IPS-NIHi11 (cell line): ENCODE measurements at places on chromosomes 1 and 21.

DNA sequence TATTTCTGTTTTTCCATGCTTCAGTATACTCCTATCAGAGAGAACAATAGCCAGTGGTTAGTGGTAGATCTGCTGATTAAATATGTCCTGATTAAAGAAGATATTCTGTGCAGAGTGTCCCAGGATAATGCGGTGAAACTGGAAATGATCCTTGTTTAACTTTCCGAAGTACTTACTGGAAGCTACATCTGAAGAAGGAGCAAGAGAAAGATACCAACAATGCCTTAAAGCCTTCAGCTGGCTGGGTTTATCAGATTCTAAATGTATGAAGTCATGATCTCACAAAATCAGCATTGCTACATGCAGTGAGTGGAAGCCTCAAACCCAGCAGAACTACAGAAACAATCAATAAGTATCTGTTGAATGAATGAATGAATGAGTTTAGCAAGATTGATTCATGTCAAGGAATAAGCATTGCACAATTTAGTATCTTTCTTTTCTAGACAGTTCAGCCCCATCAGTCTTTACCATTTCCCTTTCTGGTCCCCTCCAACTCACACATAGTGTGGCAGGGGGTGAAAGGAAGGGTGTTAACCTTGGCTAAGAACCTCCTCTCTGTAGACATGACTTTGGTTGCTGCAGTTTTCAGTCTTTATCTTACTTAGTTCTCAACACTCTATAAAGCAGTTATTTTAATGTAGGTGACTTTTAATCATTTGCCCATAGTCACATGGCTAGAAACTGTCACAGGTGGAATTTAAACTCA lies 24.7 kb upstream of the DNASE2B start:
- no peak for DNase-seq

DNA sequence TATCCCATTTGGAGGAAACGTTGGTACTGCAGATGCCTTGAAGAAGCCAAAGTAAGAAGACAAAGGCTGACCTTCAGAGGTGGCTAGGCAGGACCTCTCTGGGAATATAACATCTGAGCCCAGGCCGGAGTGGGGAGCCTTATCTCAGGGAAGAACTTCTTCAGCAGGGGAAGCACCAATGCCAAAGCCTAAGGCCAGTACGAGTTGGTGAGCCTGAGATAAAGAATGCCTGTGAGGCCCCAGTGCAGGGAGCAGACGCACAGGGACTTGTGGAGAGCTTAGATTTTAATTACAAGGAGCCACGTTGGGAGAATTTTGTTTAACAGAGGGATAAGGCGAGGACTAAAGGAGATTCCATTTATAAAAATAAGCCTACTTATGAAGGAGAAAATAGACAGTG lies 468.8 kb upstream of the RUNX1 start:
- DNase-seq, result no peak

GRCh38 chr1:19372602-19373001 lies 60.5 kb downstream of the SLC66A1 start:
- DNase-seq, result no peak

DNA sequence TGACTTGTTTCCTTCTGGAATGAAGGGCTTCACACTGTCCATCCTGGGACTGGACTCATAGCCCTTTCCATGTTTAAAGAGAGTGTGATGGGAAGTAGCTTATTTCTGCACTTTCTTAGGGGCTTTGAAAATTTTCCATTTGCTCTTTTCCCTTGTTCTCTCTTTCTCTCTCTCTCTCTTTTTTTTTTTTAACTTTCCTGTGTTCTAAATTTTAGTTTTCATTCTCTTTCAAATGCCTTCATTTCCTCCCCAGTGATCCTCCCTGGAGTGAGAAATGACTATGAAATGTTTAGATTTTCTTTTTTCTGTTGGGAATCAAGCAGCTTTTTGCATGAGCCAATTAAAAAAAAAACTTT lies 2.1 kb downstream of the AK4 start:
- no peak for DNase-seq

DNA sequence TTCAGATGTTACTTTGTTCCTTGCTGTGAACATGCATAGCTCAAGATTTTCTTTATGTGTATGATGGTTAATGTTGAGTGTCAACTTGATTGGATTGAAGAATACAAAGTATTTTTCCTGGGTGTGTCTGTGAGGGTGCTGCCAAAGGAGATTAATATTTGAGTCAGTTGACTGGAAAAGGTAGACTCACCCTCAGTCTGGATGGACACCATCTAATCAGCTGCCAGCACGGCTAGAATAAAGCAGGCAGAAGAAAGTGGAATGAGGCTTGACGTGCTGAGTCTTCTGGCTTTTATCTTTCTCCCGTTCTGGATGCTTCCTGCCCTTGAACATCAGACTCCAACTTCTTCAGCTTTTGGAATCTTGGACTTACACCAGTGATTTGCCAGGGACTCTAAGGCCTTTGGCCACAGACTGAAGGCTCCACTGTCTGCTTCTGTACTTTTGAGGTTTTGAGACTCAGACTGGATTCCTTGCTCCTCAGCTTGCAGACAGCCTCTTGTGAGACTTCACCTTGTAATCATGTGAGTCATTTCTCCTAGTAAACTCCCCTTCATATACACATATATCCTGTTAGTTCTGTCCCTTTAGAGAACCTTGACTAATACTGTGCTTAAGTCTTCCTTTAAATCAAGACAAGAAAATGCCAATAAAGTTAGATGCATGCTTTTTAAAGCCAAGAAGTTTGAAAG lies 626.6 kb downstream of the KCNT2 start:
- DNase-seq, result no peak

DNA sequence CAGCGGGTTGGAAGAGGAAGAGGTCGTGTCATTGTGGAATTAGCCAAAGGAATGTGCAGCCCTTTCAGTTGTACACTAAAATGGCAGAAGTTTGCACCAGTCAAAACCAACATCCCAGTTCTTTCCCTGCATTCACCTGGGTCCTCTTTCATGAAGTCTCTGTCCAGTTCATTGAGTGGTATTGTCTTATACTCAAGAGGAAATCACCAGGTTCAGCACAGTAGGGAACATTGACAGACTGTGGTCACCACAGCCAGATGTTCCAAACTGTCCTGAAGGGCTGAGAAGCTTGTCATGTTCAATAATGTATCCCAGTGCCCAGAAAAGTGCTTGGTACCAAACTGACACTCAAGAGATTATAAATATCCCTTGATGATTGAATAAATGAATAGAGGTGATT lies 131.6 kb downstream of the GLUL start:
- no peak for DNase-seq

DNA sequence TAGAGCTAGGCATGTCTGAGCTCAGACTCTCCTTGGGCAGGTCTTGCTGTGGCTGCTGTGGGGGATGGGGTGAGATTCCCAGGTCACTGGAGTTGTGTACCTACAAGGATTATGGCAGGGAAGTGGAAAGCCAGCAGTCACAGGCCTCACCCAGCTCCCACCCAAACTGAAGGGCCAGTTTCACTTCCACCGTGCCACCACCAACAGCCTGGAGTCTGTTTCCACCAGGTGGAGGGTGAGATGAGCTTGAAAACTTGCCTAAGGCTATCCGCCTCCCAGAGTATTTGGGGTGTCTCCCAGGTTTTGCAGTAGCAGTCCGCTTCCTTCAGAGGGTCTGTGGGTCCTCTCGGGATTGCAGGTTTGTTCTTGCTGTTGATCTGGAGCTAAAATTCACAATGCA lies 327.7 kb downstream of the PTPRC start:
- no peak for DNase-seq

GRCh38 chr1:2097386-2098300 lies 47.4 kb downstream of the PRKCZ start:
- DNase-seq, result no peak

DNA sequence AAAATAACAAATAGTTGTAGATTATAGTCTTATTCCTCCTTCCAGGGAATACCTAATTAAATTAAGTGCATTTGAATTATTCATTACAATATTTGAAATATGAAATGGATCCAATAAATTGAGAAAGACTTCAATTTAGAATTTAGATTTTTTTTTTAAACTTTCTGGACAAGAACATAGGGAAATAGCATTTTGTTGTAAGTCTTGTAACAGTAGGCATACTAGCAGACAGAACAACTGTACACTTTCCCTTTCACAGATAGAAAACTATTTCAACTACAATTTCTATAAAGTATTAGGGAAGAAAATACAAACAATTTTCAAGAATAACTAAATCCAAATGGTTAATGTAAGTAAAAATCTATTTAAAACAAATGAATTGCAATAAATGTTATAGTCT lies 577.5 kb downstream of the USP25 start:
- DNase-seq, result no peak

- DNase-seq, result peak; percentile 72
Observed at GRCh38 chr1:34928699-34929496, 552 bp downstream of the DLGAP3 start.

DNA sequence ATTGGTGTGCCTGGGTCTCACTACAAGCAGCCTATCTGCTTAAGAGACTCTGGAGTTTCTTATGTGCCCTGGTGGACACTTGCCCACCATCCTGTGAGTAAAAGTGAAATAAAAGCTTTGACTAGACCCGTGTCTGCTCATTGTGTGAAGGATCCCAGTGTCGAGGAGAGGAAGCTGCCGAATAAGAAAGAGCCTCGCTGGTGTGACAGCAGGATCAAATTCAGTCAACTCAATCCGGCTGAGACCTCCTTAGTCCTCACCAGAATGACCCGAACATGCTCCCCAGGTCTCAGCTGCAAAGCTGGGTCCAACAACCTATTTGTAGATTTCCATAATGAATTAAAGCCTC lies 14.8 kb downstream of the CD2 start:
- DNase-seq, result no peak

GRCh38 chr1:39720094-39720999 lies 18.3 kb upstream of the PPIE start:
- DNase-seq, result peak; percentile 35

- no peak for DNase-seq
Observed at GRCh38 chr1:116916002-116916401, 6.3 kb downstream of the PTGFRN start.

DNA sequence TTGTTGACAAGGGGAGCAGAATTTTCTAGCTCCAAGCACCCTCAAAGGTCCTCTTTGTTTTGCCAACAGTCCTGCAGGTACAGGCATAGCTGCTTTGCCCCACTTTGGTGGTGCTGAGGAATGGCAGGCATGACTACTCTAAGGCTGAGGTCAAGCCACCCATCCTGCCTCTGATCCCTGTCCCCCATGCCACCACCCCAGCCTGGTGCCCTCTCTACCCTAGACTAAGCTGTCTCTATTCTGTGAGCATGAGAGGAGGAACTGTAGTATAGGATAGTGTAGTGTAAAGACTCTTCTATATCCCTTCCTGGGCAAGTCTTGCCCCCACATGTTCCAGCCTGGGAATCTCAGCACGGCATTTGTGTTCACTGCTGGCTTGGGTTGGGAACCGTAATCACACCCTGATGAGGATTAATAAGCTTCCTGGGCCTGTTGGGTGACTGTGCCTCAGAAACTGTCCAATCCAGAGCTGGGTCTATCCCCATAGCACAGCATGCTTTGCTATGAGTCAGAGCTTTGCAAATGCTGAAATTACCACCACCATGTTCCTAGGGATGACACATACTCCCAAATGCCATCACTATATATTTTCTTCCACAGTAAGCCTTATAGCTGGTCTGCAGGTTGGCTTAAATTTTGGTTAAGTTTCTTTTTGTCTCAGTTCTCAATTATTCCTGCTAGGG lies 105.7 kb upstream of the PPP2R5A start:
- no peak for DNase-seq

GRCh38 chr1:1040004-1040991 lies 20.4 kb downstream of the AGRN start:
- peak; percentile 98 for DNase-seq

DNA sequence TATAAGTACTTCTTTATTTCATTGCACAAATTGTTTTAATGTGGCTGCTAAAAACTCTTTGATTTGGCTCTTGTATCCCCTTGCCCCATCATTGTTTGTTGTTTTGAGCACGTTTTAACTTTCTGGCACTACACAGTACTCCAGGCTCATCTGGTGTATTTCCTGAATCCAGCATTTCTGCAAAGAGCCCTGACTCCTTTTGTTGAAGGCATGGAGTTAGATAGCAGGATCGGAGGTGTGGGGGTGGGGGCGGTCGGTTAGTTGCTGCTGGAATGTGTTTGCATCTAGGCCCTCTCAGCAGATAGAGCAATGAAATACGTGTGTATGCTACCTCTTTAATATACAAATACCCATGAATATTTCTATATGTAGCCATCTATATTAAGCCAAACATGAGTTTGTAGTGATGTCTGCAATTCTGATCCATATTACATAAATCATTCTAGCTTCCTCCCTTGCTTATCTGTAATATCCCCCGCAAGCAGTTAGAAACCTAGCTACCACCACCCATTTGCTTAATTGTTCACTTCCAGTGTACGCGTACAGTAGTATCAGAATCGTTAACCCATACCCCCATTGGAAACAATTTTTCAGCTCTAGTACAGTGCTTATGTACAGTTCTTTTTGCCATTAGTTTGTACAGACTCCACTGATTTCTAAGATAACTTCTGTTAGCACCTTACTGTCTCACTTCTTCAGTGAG lies 106.0 kb downstream of the NOS1AP start:
- peak; percentile 48 for DNase-seq

GRCh38 chr1:33846861-33847260 lies 17.0 kb upstream of the HMGB4 start:
- no peak for DNase-seq

- no peak for DNase-seq
Observed at GRCh38 chr1:225844236-225845061, 34.5 kb downstream of the EPHX1 start.

DNA sequence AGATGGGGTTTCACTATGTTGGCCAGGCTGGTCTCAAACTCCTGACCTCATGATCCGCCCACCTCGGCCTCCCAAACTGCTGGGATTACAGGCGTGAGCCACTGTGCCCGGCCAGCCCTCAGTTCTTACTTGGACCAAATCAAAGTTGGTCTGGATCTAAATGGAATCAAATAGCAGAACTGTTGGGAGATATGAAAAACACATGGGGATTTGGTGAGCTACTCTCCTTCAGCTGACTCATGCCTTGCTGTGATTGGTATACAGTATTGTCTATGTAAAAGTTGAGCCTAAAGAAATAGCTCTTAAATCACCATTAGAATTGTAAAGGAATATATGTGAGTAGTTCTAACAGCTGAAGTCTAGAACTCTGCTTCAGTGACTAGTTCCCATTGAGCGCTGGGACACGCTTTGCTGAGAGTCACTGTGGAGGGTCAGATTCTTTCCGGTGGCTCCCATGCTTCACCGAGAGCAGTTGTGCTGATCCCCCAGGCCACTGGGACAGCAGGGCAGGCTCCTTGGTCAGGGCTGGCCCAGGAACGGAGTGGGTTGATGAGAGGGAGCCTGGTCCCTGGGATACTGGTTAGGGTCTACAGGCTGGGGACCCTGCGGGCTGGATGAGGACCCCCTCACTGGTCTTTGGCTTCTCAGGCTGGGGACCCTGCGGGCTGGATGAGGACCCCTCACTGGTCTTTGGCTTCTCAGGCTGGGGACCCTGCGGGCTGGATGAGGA lies 14.0 kb downstream of the PKNOX1 start:
- DNase-seq, result no peak

- DNase-seq, result no peak
Observed at GRCh38 chr21:36194024-36194423, 37.4 kb downstream of the DOP1B start.

DNA sequence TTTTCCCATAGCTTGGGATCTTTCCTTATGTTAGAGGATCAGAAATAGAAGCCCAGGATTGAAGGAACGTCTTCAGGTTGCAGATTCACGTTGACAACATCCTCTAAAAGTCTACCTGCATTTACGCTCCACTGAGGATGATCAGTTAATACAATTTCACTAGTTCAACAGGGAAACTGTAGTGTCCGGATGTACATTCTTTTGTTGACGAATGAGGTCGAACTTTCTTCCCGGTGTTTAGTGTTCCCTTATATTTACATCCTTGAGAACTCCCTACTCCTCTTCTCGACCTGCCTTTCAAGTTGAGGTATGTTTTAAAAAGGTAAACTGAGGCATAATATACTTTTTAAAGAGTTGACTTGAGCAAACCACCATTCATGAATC lies 74.8 kb downstream of the SIK1 start:
- no peak for DNase-seq

- DNase-seq, result no peak
Observed at GRCh38 chr1:89025928-89026327, 3.3 kb upstream of the GBP3 start.
